Stimulated activated naive CD4-positive, alpha-beta T cell treated with Interleukin-2 at 50 U/mL for 16 hours (primary cell): ENCODE measurements at places on chromosomes 16 and 17.
A peak's percentile ranks its signal among the peaks of the same experiment; 100 is the strongest.

- DNase-seq: peak; percentile 29
These were observed 50.5 kb downstream of the IKZF3 start for GRCh38 chr17:39813631-39814030.

DNA sequence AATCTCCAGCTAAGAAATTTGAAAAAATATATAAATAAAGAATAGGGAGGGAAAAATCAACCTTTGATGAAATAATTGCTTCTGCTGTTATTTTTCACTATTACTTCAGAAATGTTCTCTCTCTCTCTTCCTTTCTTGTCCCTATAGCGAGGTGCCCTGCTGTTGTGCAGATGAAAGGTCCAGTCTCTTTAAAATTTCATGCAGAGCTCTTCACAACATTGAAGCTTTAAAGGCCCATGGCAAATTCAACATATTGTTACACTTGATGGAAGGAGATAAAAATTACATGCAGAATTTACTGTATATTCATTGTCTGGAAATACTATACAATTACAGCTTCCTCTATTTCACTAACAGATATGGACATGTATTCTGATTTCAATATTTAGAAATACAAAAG, 86.4 kb upstream of the PSMD7 start:
- DNase-seq: no peak

DNA sequence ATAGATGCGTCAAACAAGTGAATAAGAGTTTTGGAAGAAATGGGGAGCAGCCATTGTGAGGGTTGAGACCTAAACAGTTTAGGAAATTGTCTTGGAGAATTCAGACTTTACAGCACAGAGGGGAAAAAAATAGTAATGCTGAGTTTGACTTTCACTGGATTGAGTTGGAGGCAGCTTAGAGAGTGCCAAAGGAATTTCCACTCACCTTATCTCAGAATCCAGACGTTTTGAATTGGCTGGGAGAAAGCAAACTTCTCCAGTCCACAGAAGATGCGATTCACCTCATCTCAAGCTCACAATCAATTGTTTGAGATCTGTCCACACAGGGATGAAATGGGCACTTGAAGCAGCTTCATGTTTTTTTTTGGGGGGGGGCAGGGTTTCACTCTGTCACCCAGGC, 663.5 kb upstream of the SALL1 start:
- no peak for DNase-seq

- DNase-seq: no peak
These were observed 323.7 kb upstream of the CDH11 start for GRCh38 chr16:65445313-65446260.

DNA sequence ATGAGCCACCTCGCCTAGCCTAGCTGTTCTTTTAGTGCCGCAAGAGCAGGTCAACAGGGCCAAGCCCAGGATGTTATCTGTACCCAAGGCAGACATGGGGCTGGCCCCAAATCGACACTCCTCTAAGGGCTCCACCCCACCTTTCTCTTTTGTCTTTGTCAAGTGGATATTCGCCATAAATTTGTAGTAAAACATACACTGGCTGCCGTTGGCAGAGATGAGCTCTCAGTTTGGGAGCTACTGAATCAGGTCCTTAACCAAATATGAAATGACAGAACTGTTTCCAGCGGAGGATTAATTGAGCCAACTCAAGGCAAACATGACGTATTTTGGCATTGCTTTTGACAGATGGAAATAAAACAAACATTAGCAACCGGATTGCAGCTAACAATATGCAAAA, 556.9 kb upstream of the CDH5 start:
- DNase-seq: no peak

DNA sequence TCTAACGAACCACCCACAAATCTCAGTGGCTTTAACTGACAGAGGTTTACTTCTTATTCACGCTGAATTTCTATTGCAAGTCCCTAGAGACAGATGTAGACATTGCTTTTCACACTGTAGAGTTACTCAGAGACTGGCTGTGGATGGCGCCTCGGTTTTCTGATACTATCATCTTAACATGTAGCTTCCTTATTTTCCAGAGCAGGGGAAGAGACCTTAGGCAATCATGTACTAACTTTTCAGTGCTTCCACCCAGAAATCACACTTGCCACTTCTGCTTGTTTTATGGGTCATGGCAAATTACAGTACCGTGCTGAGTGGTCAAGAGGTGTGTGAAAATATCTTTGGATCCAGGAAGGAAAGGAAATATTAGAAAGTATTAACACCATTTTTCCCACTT, 65.4 kb downstream of the MAF start:
- DNase-seq: no peak

DNA sequence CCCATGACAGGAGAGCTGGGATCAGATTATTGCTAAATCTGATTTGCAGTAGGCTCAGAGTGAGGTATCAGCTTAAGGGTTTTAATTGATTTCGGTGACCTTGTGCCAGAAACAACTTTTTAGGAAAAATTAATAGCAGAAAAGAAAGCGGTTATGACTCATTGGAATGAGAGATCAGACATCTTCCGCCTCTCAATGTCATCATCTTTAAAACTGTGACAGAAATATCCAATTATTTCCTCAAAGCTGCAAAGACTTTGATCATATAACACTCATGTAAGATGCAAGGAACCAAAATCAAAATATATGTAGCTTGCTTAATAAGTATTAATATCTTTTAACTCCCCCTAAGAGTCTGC, 190.1 kb upstream of the FOXF1 start:
- DNase-seq: no peak

DNA sequence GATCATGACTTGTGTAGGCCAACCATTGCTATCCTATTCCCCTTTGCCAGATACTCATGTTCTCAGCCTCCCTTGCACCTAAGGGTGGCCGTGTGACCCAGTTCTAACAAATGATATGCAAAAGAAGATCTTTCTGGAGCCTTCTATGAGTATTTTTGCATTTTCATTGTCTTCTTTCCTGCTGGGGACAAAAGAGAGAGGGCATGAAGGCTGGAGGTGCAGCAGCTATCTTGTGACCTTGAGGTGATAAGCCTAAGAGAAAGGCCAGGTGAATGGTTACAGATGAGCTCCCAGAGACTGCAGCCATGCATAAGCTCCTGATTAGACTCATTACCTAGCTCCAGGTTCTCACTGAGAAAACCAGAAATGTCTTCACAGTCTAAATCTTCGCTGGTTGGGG, 38.8 kb upstream of the PRKCB start:
- DNase-seq: no peak

DNA sequence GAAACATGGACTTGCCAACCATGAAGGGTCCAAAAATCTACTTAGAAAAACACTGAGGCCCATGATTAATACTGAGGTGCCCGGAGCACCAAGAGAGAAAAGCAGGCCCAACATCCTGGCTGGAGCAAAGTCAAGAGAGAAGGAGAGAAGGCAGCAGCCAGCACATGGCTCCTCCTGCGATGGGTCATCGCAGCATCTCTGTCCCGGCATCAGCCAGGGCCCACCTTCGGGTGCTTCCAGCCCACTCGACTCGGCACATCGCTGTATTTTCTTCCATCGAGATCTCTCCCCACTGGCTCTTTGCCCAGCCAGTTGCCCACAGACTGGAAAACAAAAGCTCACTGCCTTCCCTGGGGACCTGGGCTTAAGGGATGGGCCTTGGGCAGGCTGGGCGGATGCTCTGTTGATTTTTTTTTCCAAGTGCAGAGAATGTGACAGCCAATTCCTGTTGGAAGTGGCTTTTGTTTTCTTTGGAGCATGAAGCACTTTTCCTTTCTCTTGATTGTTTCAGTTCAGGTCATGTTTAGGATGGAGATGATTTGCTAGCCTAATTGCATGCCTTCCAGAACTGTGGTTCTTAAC, 58.1 kb downstream of the CYB5B start:
- no peak for DNase-seq

GRCh38 chr17:75845058-75845711, 981 bp upstream of the UNC13D start:
- DNase-seq: peak; percentile 60

GRCh38 chr16:86831366-86831765, 253.0 kb downstream of the FOXL1 start:
- no peak for DNase-seq

- DNase-seq: no peak
These were observed 25.9 kb downstream of the PIPOX start for GRCh38 chr17:29068818-29069217.

- DNase-seq: no peak
These were observed 201.4 kb upstream of the CIBAR2 start for GRCh38 chr16:85313526-85314301.

DNA sequence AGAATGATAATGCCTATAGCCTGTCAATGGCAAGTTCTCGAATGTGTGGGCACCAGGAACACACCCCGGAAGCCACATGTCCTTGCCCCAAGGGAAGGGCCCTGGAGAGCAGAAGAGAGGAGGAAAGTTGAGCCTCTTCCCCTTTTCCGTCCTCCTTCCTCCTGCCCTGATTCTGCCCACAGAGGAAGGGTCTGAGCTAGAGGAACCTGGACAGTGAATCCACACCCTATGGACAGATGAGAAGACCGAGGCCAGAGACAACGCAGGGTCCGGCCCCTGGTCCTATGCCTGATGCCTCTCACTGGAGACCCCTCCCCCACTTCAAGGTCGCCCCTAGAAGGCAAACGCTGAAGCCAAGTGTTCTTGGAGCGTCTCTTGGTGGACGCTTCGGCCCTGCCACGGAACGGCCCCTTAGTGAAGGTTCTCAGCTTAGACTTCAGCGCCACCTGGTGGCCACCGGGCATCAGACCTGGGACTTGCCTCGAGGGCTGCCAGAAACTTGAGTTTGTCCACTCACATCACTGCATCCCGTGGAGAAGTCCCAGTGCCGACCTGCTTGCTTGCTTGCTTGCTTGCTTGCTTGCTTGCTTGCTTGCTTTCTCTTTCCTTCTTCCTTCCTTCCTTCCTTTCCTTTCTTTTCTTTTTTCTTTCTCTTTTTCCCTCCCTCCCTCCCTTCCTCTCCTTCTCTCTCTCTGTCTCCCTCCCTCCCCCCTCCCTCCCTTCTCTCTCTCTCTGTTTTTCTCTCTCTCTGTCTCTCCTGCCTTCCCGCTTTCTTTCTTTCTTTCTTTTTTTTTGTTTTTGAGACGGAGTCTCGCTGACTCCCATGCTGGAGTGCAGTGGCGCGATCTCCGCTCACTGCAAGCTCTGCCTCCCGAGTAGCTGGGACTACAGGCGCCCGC, 20.6 kb upstream of the SPNS3 start:
- DNase-seq: peak; percentile 84

DNA sequence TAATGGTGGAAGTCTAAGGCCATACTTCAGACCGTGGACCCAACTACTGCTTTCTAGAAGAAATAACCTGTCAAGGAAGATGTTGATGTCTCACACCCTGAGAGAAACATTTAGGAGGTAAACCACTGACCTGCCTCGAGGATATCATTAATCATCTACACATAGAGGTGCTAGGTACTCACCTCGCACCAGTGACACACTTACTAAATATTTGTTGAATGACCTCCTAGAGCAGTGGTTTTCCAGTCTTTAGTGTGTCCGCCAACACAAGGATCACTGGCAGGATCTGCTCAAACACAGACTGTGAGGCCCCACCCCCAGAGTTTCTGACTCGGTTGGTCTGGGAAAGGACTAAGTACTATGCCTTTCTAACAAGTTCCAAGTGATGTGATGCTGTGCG, 197.4 kb upstream of the CACNG5 start:
- DNase-seq: no peak

- DNase-seq: no peak
These were observed 7.6 kb downstream of the SGCA start for GRCh38 chr17:50173335-50173941.

- DNase-seq: no peak
These were observed 15.1 kb upstream of the SLC52A1 start for GRCh38 chr17:5050278-5050677.

DNA sequence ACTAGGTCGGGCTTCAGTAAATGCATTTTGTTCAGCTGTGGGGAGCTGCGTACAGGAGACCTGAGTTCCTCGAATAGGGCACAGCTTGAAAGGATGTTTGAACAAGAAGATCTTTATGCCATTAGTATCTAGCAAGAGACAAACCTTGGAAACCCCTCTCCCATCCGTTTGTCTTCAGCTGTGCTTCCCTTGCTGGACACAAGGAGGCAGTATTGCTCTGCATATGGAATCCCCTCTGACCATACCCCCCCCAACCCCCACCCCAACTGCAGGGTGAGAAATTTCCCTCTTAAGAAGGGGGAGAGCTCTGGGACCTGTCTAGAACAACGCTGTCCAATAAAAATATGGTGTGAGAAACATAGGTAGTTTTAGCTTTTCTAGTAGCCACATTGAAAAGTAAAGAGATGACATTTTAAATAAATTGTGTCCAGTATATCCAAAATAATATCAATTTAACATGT, 1.6 kb downstream of the MRM1 start:
- DNase-seq: peak; percentile 67

- no peak for DNase-seq
These were observed 46.2 kb downstream of the TUBD1 start for GRCh38 chr17:59846394-59847165.

- no peak for DNase-seq
These were observed 8.6 kb downstream of the SARM1 start for GRCh38 chr17:28379814-28380801.

GRCh38 chr17:76545918-76546555, 6.2 kb downstream of the PRCD start:
- DNase-seq: no peak
